ENCODE measurements at places on chromosomes 5 and 9.

- DNase-seq = no peak
Observed at GRCh38 chr9:116951588-116952435, 264.7 kb downstream of the TRIM32 start.

- no peak for DNase-seq
Observed at GRCh38 chr9:38138276-38138675, 69.2 kb upstream of the SHB start.

DNA sequence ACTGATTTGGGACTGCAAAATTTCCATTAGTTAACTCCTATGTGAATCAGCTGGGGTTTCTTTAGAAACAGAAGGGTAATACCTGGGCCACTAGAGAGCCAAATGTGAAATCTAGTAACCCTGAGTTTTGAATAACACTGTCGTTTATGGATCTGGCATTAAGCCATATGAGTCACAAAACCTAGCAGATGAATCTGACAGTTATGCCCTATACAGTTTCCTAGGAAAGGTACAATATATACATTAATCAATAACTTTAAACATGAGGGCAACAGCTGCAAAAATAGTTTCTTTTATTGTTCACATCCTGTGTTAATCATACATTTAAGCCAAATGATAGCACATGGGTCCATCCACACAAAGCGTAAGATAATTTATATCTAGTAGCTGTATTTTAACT is 56.9 kb downstream of the PAM start:
- no peak for DNase-seq

GRCh38 chr9:120366644-120367019 is 213.3 kb downstream of the CDK5RAP2 start:
- no peak for DNase-seq

GRCh38 chr9:100027543-100027942 is 71.3 kb downstream of the ERP44 start:
- DNase-seq = no peak

Measured in stimulated activated CD4-positive, alpha-beta T cell treated with anti-CD3 and anti-CD28 coated beads, Interleukin-1b, Interleukin-23, amount 100 ng/mL, for 4 hours (primary cell).